ENCODE measurements at places on chromosomes 11 and 22. TPM values are rescaled to one million over a fixed set of nuclear protein-coding genes. Genes with fewer than 3 reads are reported as not detected.

Gene ADAMTS8
- 0.39 TPM for total RNA-seq

Gene CRYBA4
- total RNA-seq = not detected

Gene RASGRP2
- 0.74 TPM for total RNA-seq

Gene APOBEC3B
- 31.5 TPM for total RNA-seq

Gene C11orf91
- total RNA-seq = 0.50 TPM

Gene RPS13
- 1,543 TPM for total RNA-seq

Gene PYGM
- 0.79 TPM for total RNA-seq

Gene C11orf98
- total RNA-seq = 146 TPM

Gene AGBL2
- 1.8 TPM for total RNA-seq

Gene KCNC1
- 0.10 TPM for total RNA-seq

Gene OSM
- not detected for total RNA-seq

Gene BCO2
- total RNA-seq = 0.79 TPM

Gene CDCA5
- total RNA-seq = 74.6 TPM

Gene ZNF215
- 0.99 TPM for total RNA-seq

Gene CDC45
- 24.1 TPM for total RNA-seq

Gene NARS2
- 22.1 TPM for total RNA-seq

Gene POU2AF1
- total RNA-seq = not detected

Gene OTOG
- total RNA-seq = not detected

Gene SHANK2
- 10.5 TPM for total RNA-seq

Gene RFPL1
- total RNA-seq = not detected

Gene MS4A6E
- total RNA-seq = not detected

Gene OR8G5
- not detected for total RNA-seq

Gene C11orf86
- 57.8 TPM for total RNA-seq

Gene ASPHD2
- total RNA-seq = 1.3 TPM

Gene CBLIF
- total RNA-seq = not detected

Gene SLC17A6
- total RNA-seq = not detected

Gene TSPAN32
- total RNA-seq = not detected

Gene CEP57
- total RNA-seq = 17.5 TPM

Gene CATSPERZ
- total RNA-seq = 3.4 TPM

Gene FOXRED1
- 24.4 TPM for total RNA-seq

Gene RCN1
- 163 TPM for total RNA-seq

Gene KRTAP5-2
- not detected for total RNA-seq

Gene APOC3
- not detected for total RNA-seq

Gene DEUP1
- total RNA-seq = not detected

Gene GRM5
- not detected for total RNA-seq

Gene SREBF2
- 24.4 TPM for total RNA-seq

Gene ANO9
- total RNA-seq = 0.96 TPM

Gene OR52E8
- total RNA-seq = not detected

Gene PTDSS2
- total RNA-seq = 44.2 TPM

Gene SLC16A8
- total RNA-seq = not detected

Gene ACR
- not detected for total RNA-seq

Gene XBP1
- total RNA-seq = 65.0 TPM

Gene NPAS4
- not detected for total RNA-seq

Gene RFPL2
- 0.30 TPM for total RNA-seq

Gene SHISA8
- 0.14 TPM for total RNA-seq
